ENCODE measurements at places on chromosomes 3 and 15. TPM values are rescaled to one million over a fixed set of nuclear protein-coding genes. Genes with fewer than 3 reads are reported as not detected.

The PPP1R14D gene
- not detected for total RNA-seq

The ABI3BP gene
- not detected for total RNA-seq

The SERPINI2 gene
- total RNA-seq: not detected

The EIF3J gene
- total RNA-seq: 44.7 TPM

The SLC15A2 gene
- total RNA-seq: 2.1 TPM

The CHRM5 gene
- total RNA-seq: not detected

Measured in endodermal cell (in vitro differentiated cells).